ENCODE measurements at places on chromosomes 7 and 10.

DNA sequence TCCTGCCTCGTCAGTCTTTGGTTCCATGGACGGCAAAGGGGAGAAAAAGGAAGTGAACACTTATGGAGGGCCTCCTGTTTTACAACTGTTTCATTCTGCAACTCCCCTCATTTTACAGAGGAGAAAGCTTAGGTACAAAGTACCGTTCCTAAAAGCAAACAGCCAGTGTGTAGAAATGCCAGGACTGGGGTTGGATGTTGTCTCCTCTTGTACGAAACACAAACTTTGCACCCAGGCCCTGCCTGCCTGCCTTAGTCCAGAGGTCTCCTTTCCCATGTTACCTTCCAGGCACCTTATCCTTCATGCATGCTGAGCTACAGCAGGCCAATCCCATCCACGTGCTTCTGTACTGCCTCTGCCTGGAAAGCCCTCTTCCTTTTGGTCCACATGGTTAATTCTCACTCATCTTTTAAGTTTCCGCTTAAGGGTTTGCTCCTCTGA is 86.0 kb downstream of the ICA1 start:
- H3K4me3 ChIP-seq, result no peak overlapping the region
- H3K27me3 ChIP-seq, result no peaks in the 10 kb centered on the region
- DNase-seq, result no peak
- no peaks in the 10 kb centered on the region for H3K36me3 ChIP-seq

- no peaks in the 10 kb centered on the region for H3K27me3 ChIP-seq
- no peak overlapping the region for H3K4me3 ChIP-seq
- no peaks in the 10 kb centered on the region for H3K36me3 ChIP-seq
Observed at GRCh38 chr7:106038289-106038688, 73.8 kb downstream of the SYPL1 start.

- H3K4me3 ChIP-seq, result no peak overlapping the region
- no peak overlapping the region for H3K27ac ChIP-seq
- H3K27me3 ChIP-seq, result no peaks in the 10 kb centered on the region
- no peak for DNase-seq
- no peaks in the 10 kb centered on the region for H3K4me1 ChIP-seq
Observed at GRCh38 chr7:85196696-85197095, 9.8 kb upstream of the SEMA3D start.

DNA sequence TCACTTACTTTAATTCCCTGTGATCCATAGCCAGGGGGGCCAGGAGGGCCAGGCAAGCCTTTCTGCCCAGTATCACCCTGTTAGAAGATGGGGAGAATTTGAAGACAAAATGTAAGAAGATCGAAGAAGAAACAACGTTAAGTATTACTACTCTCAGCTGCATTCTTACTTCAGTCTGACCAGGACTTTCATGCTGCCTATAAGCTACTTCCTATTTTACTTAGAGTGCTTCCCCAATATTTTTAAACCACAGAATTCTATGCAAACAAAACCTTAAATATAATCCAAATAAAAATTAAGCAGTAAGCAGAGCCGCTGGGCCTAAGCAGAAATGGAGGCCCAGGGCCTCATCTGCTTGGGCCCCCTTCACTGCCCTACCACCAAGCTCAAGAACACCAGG is 117.8 kb downstream of the COL28A1 start:
- no peaks in the 10 kb centered on the region for H3K4me1 ChIP-seq
- H3K27ac ChIP-seq, result no peak overlapping the region
- H3K36me3 ChIP-seq, result no peaks in the 10 kb centered on the region
- no peak for DNase-seq
- H3K27me3 ChIP-seq, result no peaks in the 10 kb centered on the region
- H3K4me3 ChIP-seq, result no peak overlapping the region

DNA sequence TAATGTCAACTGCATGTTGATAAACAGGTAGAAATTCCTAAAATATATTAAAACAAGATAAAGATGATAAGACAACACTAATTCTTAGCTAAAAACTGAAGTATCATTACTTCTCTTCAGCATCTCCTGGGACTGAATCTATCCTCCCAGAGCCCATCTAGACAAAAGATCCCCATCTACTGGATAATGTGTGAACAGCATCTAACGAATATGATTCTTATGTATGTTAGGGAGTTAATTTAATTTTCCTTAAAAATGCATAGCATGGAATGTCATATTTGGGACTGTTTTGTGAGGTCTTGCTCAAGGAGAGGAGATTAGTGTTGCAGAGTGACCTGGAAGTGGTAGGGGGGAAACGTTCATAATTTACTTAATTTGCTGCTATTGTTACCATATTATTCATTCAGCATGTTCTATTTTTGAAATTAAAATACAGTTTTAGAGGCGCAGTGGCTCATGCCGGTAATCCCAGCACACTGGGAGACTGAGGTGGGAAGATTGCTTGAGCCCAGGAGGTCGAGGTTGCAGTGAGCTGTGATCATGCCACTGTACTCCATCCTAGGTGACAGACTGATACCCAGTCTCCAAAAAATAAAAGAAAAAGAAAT is 305.1 kb upstream of the CSTF2T start:
- H3K4me3 ChIP-seq, result no peak overlapping the region
- DNase-seq, result no peak
- H3K27ac ChIP-seq, result no peak overlapping the region
- H3K36me3 ChIP-seq, result no peaks in the 10 kb centered on the region

GRCh38 chr10:44760513-44760912 is 150.6 kb upstream of the TMEM72 start:
- no peak overlapping the region for H3K4me3 ChIP-seq
- H3K4me1 ChIP-seq, result no peaks in the 10 kb centered on the region
- DNase-seq, result no peak
- no peaks in the 10 kb centered on the region for H3K27me3 ChIP-seq

GRCh38 chr7:72035266-72035665 is 376.9 kb downstream of the CALN1 start:
- no peak overlapping the region for H3K4me3 ChIP-seq
- no peaks in the 10 kb centered on the region for H3K4me1 ChIP-seq
- no peak for DNase-seq
- no peak overlapping the region for H3K27ac ChIP-seq

- no peak overlapping the region for H3K4me3 ChIP-seq
- no peak for DNase-seq
- H3K36me3 ChIP-seq, result no peaks in the 10 kb centered on the region
- no peaks in the 10 kb centered on the region for H3K4me1 ChIP-seq
- H3K27ac ChIP-seq, result peak overlapping the region; percentile 61
Observed at GRCh38 chr10:48800007-48800675, 115.5 kb downstream of the WDFY4 start.

DNA sequence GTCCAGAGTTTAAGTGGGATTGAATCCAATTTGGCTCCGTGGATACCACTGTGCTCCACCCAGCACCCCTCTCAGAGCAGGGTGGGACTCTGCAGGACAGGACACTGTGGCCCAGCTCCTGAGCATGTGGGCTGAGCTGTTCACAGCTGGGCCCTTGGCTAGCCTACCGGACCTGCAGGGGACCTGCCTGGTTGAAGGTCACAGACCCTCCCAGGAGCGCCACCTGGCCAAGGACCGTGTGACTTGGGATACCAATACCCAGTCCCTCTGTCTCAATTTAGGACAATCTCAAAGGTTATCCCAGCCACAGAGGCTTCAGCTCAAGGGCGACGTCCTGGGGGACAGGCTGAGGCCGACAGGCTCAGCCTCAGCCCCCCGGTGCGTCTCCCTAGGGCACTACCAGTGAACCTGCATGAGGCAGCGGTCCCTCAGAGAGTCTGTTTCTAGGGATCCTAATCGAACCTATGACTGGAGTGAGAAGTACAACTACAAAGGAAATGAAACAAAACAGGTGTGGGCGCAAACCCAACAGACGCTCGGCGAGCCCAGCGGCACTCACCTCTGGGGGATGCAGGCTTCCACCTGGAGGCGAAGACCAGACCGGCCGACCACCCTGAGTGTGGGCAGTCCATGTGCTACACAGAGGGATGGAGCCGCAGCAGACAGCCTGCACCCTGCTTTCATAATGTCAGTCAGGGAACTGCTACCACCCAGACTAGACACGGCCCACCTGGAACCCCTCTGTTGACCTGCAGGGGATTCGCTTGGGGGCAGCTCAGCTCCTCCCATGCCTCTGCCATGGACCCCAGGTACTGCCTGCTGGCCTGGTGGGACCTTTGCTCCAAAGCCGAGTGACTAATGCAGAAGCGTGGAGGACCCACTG is 103.7 kb downstream of the PAXIP1 start:
- no peak overlapping the region for H3K4me3 ChIP-seq
- no peaks in the 10 kb centered on the region for H3K4me1 ChIP-seq
- no peaks in the 10 kb centered on the region for H3K27me3 ChIP-seq
- no peak overlapping the region for H3K27ac ChIP-seq

GRCh38 chr7:151125470-151125845 is 39.2 kb downstream of the AGAP3 start:
- H3K4me1 ChIP-seq, result peaks cover 5% of the 10 kb centered on the region
- H3K27me3 ChIP-seq, result no peaks in the 10 kb centered on the region
- no peaks in the 10 kb centered on the region for H3K36me3 ChIP-seq
- H3K27ac ChIP-seq, result peak overlapping the region; percentile 3
- no peak for DNase-seq

DNA sequence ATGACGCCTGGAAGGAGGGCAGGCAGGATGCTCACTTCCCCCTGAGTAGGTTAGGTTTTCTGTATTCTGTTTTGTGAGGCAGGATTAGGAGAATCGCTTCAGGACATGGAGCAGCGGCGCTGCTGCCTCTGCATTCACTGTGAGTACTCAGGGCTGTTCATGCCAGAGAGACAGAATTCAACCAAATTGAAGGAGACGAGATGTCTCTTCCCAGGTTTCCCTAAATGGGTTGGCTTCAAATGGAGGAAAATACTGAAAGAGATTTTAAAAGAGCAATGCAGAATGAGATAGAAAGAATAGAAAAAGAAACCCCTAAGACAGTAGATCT is 21.9 kb upstream of the CNPY1 start:
- peaks cover 11% of the 10 kb centered on the region for H3K27me3 ChIP-seq
- no peaks in the 10 kb centered on the region for H3K4me1 ChIP-seq
- no peaks in the 10 kb centered on the region for H3K36me3 ChIP-seq
- H3K27ac ChIP-seq, result no peak overlapping the region
- no peak overlapping the region for H3K4me3 ChIP-seq
- no peak for DNase-seq

DNA sequence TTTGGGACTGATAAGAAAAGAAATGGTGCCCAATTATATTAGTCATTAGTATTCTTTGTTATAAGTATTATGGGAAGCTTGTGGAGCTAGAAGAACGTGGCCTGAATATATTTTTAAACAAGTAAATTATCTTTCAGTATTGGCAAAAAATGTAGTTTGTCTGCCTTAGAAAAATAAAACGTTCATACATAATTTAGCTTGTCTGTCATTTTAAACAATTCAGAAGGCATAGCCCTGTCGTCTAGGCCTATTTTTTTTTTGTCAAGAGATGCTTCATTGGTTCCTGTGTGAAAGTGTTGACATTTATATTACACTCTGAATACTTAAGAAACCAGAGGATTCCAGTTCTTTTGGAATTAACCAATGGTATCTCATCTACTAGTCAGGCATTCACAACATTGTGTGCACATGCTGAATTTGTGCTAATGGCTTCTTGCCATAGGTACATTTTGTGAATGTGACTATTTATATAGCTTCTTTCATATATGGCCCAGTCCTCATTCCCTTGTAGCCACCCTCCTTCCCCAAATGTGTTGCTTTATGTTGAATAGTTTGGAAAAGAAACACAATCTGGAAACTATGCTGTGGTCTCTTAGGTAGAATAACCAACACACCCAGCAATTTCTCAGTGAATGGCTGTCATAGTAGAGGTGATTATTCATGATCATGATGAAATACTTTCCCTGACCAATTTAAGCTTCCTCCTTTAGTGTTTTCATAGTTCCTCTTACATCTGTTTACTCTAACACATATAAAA is 435.8 kb downstream of the EXOC4 start:
- H3K27ac ChIP-seq, result no peak overlapping the region
- H3K27me3 ChIP-seq, result no peaks in the 10 kb centered on the region
- H3K4me1 ChIP-seq, result no peaks in the 10 kb centered on the region
- no peak overlapping the region for H3K4me3 ChIP-seq
- DNase-seq, result no peak

GRCh38 chr7:73932364-73932763 is 71.4 kb downstream of the TMEM270 start:
- no peak for DNase-seq
- no peaks in the 10 kb centered on the region for H3K4me1 ChIP-seq
- H3K27me3 ChIP-seq, result no peaks in the 10 kb centered on the region
- H3K36me3 ChIP-seq, result no peaks in the 10 kb centered on the region
- no peak overlapping the region for H3K27ac ChIP-seq

- no peak overlapping the region for H3K4me3 ChIP-seq
- DNase-seq, result no peak
- no peaks in the 10 kb centered on the region for H3K36me3 ChIP-seq
- no peak overlapping the region for H3K27ac ChIP-seq
- no peaks in the 10 kb centered on the region for H3K27me3 ChIP-seq
Observed at GRCh38 chr10:11504566-11505285, 106.7 kb downstream of the USP6NL start.

DNA sequence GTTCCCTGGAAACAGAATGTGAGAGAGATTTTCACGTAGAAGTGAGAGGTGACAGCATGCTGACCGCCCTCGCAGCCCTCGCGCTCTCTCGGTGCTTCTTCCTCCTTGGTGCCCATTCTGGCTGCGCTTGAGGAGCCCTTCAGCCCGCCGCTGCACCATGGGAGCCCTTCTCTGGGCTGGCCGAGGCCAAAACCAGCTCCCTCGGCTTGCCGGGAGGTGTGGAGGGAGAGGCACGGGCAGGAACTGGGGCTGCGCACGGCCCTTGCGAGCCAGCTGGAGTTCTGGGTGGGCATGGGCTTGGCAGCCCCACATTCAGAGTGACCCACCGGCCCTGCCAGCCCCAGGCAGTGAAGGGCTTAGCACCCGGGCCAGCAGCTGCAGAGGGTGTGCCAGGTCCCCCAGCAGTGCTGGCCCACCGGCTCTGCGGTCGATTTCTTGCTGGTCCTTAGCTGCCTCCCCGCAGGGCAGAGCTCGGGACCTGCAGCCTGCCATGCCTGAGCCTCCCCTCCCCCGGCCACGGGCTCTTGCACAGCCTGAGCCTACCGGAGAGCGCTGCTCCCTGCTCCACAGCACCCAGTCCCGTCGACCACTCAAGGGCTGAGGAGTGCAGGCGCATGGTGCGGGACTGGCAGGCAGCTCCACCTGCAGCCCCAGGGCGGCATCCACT is 888.7 kb upstream of the ZWINT start:
- no peak overlapping the region for H3K4me3 ChIP-seq
- no peaks in the 10 kb centered on the region for H3K36me3 ChIP-seq
- H3K27ac ChIP-seq, result no peak overlapping the region
- H3K4me1 ChIP-seq, result no peaks in the 10 kb centered on the region

GRCh38 chr10:104767282-104767681 is 126.2 kb downstream of the SORCS3 start:
- no peak overlapping the region for H3K27ac ChIP-seq
- no peaks in the 10 kb centered on the region for H3K4me1 ChIP-seq
- H3K4me3 ChIP-seq, result no peak overlapping the region
- DNase-seq, result no peak
- no peaks in the 10 kb centered on the region for H3K36me3 ChIP-seq

DNA sequence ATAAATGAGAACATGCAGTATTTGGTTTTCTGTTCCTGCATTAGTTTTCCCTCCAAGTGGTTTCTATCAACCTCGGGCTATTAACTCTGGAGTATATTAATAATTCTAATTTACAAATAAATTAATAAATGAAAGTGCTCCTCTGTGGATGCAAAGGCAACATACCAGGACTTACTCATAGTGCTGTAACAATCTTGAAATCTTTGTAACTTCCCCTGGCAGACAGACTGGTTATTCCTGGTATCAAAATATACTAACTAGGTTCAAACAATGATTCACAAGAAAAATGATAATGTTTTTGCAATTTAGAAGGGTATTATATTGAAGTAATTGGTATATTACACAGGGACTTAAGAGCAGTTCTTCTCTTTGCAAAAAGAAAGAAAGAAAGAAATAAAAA is 177.2 kb downstream of the FANK1 start:
- H3K36me3 ChIP-seq, result no peaks in the 10 kb centered on the region
- H3K4me1 ChIP-seq, result no peaks in the 10 kb centered on the region
- H3K27me3 ChIP-seq, result no peaks in the 10 kb centered on the region
- no peak overlapping the region for H3K4me3 ChIP-seq
- no peak for DNase-seq
